Right forelimb (tissue), 1 donor: ENCODE measurements at places on chromosomes 3 and 15.

DNA sequence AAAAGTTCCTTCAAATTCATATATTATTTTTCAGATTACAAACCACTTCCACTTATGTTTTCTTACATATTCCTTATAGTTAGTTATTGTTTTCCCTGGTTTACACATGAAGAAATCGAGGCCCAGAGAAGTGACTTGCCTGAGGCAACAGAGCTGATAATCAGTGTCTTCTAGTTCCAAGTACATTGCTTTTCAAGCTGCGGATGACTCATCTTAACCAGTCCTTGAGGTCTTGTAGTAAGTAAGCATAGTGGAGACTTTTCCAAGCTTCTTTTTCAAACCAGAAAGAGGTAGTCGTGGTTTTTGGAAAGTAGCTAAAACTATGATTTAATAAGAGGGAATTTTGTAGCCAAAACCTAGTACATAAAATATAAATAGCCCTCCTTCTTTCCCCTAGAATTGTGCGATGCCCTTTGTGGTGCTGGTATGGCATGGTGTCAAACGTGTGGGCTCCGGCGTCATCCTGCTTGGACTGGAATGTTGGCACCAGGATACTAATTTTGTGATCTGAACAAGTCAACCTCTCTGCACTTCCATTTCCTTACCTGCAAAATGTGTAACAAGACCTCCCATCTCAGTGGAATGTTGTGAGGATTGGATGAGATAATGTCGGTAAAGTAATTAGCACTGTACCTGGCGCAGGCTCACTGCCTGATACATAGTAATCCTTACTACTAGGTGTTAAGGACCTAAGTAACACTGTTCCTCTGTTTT, 19.0 kb upstream of the DLG1 start:
- DNase-seq = peak; percentile 60

GRCh38 chr3:193214445-193214844, 26.6 kb upstream of the PLAAT1 start:
- no peak for DNase-seq

DNA sequence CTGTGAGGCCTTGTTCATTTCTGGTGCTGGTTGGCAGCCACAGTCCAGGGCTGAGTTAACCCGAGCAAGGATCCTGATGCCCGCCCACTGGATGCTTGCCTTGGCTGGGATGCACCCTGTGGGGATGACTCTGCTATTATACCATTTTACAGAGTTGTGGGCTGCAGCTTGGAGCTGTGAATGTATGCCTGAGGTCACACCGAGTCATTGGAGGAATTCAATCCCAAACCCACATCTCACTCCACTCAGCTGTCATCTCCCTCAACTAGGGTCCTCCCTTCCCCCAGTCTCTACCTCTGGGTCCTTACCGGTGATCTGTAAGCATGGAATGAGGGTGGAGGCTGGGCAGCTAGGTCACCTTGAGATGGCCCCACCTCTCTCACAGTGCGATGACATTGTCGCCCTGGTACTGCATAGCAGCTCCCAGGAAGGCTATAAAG, 22.1 kb downstream of the MAPKAPK3 start:
- DNase-seq = no peak

- DNase-seq = no peak
These were observed 113.3 kb downstream of the IQSEC1 start for GRCh38 chr3:12959838-12960378.

DNA sequence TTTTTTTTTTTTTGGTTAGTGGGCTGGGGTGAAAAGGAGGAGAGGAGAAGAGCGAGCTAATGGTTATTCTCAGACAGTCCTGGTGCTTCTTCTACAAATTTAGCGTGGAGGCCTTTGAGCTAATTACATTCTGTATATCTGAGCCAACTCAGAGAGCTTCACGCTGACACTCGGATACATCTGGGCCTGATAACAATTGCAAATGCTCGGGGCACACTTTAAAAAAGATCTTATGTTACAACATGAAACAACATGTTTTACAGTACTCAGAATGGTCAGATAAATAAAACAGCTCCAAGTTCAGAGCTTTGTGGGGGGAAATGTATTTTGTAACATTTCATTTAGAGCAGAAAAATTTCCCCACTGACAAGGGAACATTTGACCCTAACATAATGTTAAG, 966.9 kb upstream of the NR2F2 start:
- no peak for DNase-seq

GRCh38 chr15:96978937-96979473, 648.5 kb downstream of the NR2F2 start:
- DNase-seq = no peak

GRCh38 chr15:69536726-69537512, 84.3 kb downstream of the RPLP1 start:
- no peak for DNase-seq

DNA sequence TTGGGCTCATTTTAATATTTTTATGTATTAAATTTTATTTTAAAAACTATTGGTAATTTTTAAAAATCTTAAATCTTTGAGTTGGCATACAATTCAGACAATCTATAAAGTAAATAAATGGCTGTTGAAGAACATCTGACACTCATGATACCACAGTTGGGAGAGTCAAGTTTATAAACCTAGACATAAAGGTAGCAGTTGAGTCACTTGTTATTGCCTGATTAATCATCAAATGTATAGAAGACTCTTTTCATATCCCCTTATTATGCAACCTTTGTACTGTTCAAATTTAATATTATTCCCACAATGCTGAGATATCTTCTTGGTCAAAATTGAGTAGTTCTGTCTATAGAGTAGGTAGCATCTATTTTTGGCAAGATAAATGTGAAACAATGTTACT, 19.6 kb downstream of the PAQR9 start:
- DNase-seq = no peak

- no peak for DNase-seq
These were observed 205.6 kb downstream of the IL20RB start for GRCh38 chr3:137163241-137163871.

- DNase-seq = no peak
These were observed 228.8 kb upstream of the PPP2R3A start for GRCh38 chr3:135736740-135737139.

GRCh38 chr3:102896851-102897621, 462.2 kb downstream of the ZPLD1 start:
- DNase-seq = no peak

- DNase-seq = no peak
These were observed 36.4 kb downstream of the CLASP2 start for GRCh38 chr3:33681667-33682066.

DNA sequence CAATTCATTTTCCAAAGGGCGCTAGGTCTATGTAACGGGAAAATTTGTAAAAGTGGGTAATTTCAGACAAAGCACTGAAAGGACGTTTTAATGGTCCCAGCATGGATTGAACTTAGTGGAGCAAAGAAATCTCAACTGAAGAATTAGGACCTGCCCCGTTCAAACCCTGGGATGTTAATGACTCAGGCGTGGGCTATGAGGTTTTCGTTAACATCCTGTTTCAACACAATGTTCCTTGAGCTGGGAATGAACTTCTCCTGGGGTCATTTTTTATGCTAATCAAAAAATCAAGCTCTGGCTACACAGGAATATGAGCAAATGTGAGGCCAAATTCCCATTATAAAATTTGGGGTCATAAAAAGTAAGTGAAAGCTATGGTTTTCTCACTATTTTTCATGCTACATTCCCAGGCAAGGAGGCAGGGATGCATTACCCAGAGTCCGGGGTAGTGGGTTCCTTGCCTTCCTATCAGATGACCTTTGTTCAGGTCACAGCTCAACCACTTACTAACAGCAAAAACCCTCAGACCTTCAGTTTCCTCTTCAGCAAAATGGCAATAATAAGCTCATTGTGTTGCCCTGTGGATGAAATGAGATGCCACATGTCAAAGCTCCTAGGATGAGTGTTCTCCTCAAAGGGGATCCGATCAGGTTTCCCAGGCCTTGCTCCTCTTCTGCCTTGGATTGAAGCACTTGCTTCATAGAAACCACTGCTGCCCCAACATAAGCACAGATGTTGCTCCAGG, 271.4 kb downstream of the ARRDC4 start:
- DNase-seq = no peak
